Stimulated activated CD8-positive, alpha-beta memory T cell treated with anti-CD3 and anti-CD28 coated beads, Interleukin-4, amount 100 ng/mL, for 4 hours (primary cell): ENCODE measurements at places on chromosomes 11 and 22.
A peak's percentile ranks its signal among the peaks of the same experiment; 100 is the strongest.

GRCh38 chr11:73113426-73113825, 28.7 kb downstream of the FCHSD2 start:
- no peak for DNase-seq

- no peak for DNase-seq
Measured at GRCh38 chr11:72240461-72241290, 3.3 kb downstream of the PHOX2A start.

- no peak for DNase-seq
Measured at GRCh38 chr11:62842171-62842741, 2.9 kb upstream of the WDR74 start.

GRCh38 chr11:33682446-33682845, 18.2 kb downstream of the C11orf91 start:
- no peak for DNase-seq

DNA sequence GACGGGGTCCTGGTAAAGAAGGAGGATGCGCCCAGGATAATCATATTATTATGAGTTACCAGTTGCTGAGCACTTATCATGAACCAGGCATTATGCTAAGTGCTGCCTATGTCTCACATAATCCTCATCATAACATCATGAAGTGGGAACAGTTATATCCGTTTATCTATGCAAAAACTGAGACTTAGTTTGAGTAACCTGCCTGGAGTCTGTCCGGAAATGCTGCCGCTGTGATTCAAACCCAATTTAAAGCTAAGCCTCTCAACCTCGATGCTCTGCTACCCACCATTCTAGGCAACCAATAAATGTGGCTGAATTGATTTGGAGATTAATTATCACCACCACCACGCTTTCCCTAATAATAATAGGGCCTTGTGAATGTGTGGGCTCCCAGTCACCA, 111.5 kb upstream of the CLMP start:
- no peak for DNase-seq

GRCh38 chr11:12207384-12208150, 97.2 kb downstream of the MICAL2 start:
- DNase-seq = no peak

DNA sequence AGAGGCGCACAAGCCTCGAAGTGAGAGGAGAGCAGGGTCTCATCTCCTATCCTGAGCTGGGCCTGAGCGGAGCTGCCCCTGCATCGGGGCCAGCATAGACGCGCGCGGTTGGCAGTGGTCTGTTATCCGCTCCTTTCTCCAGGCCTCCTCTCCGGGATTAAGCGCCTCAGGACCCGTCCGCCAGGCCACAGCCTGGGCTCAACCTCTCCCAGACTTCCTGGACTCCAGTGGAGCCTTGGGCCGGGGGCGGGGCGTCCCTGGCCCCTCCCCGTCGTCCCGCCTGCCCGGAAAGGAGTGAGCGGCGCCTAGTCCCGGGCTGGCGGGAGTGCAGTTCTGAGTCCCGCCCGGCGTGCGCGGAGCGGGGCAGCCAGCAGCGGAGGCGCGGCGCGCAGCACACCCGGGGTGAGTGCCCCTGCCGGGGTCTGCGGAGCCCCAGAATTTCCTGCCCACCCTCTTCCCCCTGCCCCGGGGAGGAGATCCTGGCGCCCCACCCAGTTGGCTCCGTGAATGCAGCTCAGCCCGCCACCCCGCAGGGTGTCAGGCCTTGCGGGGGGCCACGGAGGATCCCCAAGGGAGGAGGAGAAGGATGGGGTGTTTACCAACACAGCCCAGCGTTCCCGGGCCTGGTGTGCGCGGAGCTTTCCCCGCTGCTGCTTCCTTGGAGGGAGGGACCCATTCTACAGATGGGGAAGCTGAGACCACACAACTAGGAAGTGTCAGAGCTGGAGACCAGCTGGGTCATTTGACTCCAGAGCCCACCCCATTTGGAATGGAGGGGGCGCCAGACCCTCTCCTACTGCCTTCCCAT, at the start of gene TCIRG1:
TSS of gene TCIRG1 (plus strand) at position 308 of the 808 bp plus-strand sequence. CDS start 2,247 bp downstream, outside the sequence.
- DNase-seq = peak; percentile 38

- DNase-seq = no peak
Measured at GRCh38 chr11:64844330-64845128, at the start of gene CDC42BPG. Gene CDC42BPG, minus strand, starts transcription at chr11:64844653. Its CDS starts 84 bp downstream, at chr11:64844569.

DNA sequence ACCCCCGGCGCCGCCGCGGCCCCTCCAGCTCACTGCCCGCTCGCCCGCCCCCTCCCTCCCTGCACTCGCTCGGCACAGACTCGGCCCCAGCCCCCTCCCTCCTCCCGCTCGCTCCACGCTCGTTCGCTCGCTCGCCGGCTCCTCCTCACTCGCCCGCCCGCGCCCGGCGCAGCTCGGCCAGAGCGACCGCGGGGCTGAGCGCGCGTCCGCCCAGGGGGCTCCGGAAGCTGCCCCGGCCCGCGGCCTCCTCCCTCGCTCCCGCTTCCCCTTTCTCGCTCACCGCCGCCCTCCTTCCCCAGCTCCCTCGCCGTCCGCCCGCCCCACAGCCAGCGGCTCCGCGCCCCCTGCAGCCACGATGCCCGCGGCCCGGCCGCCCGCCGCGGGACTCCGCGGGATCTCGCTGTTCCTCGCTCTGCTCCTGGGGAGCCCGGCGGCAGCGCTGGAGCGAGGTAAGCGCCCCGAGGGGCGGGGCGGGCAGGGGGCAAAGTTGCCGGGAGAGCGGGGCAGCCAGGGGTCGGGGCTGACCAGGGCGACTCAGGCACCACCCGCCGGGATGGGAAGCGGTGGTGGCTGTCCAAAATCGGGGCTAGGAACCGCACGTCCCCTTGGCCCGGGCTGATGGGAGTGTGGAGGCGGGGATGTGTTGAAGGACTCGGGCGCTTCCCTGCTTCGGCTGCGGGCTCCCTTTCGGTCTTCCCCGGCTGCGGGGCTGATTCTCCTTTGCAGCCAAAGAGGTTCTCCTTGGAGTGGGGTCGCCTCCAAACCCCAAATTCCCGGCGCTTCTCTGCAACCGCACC, at the start of gene SEZ6L:
TSS of gene SEZ6L (plus strand) at position 148 of the 797 bp plus-strand sequence. CDS start at position 356, 208 bp downstream.
- no peak for DNase-seq

DNA sequence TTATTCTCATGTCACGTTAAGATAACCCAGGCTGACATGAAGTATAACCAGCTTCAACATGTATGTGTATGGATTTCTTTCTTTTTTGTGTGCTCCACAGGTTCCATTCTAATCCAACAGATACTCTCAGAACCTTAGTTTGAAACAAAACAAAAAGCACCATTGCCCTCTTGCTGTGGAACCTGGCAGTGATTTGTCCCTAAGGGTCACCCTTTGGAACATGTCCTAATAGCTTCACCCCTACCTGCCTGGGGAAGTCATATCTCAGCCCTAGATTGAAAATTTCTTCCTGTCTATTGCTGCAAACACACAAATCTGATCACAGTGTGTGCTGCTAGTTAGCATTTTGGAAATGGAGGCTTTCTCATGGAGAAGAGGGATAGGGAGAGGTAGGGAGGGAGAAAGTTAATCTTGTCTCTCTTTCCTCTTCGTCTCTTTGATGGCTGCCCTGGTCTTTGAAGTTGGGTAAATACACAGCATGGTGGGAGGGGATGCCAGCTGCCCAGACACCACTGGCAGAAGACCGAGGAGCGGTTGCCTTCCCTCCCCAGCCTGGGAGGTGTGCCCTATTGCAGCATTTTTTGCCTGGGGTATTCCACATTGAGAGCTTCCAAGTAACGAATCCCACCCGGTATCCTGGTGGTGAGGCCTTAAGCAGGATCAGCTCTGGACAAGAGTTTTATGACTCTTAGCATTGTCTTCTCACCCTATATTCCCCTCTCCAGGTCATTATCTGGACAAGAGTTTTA, 11.6 kb upstream of the CADM1 start:
- no peak for DNase-seq

GRCh38 chr11:108872781-108873291, 208.0 kb downstream of the DDX10 start:
- DNase-seq = no peak

DNA sequence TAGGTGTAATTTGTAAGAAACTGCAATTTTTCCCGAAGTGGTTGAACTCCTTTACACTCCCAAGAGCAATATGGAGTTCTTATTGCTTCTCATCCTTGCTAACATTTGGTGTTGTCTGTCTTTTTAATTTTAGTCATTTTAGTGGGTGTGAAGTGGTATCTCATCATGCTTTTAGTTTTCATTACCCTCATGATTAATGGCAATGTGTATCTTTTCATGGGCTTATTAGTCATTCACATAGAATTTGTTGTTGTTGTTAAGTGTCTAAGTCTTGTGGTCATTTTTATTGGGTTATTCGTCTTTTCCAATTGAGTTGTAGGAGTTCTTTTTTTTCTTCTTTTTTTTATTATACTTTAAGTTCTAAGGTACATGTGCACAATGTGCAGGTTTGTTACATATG, 238.3 kb upstream of the SESN3 start:
- DNase-seq = no peak

DNA sequence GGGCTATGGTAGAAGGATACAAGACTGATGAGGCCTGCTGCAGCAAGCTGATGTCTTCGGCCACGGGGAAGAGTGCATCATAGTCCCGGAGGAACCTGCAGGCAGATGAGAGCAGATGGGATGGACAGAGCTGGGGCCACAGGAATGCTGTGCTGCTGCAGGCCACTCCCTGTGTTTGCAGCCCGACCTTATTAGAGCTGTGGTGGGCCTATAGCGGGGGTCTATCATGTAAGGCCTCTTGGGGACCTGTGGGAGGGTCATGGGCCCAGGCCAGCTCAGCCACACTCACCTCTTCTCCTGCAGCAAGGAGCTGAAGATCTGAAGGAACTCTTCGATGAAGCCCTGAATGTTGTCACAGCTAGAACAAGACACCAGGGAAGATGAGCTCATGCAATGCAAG, 31.9 kb downstream of the ASCC2 start:
- DNase-seq = no peak

DNA sequence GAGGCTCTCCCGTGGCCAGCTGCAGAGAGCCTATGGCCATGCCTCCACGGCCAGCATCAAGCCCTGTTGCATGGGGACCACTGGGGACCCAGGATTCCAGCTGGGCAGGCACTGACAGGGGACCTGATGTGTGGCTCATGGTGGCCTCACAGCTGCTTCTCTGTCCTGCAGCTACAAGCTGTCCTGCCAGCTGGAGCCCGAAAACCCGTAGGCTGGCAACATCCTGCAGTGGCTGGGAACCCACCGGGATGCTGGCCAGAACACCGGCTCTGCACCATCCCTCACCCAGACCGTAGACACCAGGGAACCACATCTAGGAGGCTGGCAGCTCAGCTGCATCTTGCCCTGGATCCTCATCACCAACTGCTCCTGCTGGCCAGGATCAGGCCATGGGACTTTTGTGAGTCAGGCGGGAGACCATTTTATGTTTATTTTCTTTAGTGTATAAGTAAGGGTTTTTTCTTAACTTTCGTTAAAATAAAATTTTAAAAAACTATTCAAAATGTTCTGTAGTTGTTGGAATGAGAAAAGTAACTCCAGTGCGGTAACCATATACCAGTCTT, 7.9 kb downstream of the RGL4 start:
- no peak for DNase-seq

DNA sequence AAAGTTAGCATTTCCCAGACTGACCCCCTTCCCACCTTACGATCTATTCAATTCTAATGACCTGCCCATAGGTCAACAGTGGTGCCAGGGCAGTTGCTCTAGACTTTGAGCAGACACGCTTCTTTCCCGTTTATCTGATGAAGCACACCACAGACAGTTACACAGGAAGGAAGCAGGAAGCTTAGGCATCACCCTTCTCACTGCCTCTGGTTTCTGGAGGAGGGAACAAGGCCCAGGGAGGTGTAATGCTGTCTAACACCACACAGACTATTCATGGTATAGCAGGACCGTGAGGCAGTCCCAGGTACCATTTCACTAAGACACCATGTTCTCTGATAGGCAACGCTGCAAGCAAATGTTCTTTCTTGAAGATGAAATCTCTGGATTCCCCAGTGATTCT, 279.4 kb downstream of the NTM start:
- no peak for DNase-seq

DNA sequence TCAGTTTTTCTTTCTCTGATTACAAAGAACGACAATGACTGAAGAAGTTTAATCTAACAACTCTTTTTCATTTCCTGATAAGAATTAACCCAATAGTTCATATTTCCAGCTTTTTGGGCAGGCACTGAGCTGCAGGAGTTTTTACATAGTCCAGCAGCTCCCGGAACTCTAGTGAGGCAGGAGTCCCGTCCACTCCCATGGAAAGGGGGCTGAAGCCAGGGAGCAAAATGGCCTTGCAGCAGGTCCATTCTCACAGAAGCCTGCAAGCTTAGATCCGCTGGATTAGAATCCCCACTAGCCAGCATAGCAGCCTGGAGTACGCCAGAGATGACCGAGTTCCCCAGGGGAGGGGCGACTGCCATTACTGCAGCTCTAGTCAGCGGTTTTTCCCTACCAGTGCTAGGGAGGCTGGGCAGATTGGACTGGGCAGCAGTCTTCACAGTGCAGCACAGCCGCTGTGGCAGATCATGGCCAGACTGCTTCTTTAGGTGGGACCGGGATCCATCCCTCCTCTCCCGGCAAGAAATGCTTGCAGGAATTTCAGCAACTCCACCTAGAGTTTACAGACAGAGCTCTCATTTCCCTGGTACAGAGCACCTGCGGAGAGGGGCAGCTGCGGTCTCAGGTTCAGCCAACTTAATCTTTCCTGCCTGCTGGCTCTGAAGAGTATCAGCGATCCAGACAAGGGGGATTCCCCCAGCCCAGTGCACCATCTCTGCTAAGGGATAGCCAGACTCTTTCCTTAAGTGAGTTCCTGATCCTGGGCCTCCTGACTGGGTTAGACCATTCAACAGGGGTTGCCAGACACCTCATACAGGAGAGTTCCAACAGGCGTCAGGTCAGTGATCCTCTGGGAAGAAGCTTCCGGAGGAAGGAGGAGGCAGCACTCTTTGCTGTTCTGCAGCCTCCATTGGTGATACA, 742 bp upstream of the CASP4 start:
- DNase-seq = no peak

DNA sequence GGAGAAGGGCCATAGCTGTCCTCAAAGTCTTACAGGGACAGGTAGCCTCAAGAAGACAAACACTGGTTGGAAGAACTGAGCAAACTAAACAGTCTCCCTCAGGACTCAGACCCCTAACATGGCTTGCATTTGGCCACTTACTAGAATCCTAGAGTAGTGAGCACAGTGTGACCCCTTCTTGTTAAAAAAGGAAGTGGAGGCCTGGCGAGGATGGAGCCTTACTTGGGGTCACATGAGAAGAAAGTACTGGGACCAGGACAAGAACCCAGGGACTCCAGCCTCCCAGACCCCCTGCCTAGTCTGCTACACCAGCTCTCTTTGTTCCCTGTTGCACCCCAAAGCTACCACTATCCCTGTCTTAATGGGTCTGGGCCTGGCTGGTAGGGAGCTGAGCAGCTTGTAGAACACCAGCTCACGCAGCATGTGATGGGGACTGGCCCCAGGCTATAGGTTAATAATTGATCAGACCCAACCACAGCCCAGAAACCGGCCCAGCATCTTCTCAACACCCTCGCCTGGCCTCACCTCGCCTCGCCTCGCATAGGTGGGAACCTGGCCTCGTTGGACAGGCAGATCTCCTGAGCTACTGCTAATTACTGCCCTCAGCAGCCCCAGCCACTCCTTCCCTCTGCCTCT, 17.6 kb downstream of the DGAT2 start:
- DNase-seq = no peak

- DNase-seq = no peak
Measured at GRCh38 chr11:133966172-133966651, 9.4 kb upstream of the IGSF9B start.

- DNase-seq = no peak
Measured at GRCh38 chr11:81963018-81963417, 770.6 kb downstream of the FAM181B start.

GRCh38 chr11:127070808-127071207, 70.2 kb upstream of the KIRREL3 start:
- no peak for DNase-seq
